ENCODE measurements at places on chromosomes 4 and X.

GRCh38 chr4:123662827-123663226 lies 266.2 kb downstream of the SPRY1 start:
- DNase-seq, result no peak

DNA sequence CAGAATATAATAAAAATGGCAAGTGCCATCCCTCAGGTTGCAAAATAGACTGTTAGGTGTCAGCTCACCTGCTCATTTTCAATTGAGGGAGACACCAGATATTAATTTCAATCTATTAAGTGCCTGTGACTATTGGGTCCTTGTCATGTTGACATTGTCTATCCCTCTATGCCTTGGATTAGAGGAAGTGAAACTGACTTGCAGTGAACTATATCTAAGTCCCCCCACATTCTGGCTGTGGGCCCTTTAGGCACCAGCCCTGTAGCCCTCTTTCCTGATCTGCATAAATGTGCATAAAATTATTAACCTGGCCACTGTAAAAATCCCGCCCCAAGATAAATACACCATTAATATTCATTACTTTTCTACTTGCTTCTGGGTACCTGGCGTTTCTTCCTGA lies 293.0 kb upstream of the CLNK start:
- no peak for DNase-seq

GRCh38 chrX:140917354-140918115 lies 84.9 kb upstream of the SPANXB1 start:
- DNase-seq, result no peak

- DNase-seq, result no peak
These were observed 12.9 kb upstream of the IL13RA1 start for GRCh38 chrX:118714521-118714920.

GRCh38 chr4:78749972-78750727 lies 26.0 kb upstream of the BMP2K start:
- no peak for DNase-seq

DNA sequence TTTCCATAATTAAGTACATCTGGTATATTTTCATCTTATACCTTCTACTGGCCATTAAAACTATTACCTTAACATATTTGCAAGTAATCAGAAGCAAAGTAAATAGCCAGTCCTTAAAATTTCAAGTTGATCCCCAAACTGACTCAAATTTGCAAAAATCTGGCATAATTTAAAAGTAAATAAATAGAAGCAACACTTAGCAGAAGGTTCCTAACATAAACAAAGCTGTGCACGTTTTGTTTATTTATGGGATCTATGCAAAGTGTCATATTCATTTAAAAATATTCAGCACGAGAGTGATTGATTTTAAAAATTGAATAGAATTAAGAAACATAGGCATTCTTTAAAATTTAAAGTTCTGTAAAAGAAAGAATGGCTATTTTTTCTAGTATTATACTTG lies 9.8 kb upstream of the CXXC4 start:
- no peak for DNase-seq

DNA sequence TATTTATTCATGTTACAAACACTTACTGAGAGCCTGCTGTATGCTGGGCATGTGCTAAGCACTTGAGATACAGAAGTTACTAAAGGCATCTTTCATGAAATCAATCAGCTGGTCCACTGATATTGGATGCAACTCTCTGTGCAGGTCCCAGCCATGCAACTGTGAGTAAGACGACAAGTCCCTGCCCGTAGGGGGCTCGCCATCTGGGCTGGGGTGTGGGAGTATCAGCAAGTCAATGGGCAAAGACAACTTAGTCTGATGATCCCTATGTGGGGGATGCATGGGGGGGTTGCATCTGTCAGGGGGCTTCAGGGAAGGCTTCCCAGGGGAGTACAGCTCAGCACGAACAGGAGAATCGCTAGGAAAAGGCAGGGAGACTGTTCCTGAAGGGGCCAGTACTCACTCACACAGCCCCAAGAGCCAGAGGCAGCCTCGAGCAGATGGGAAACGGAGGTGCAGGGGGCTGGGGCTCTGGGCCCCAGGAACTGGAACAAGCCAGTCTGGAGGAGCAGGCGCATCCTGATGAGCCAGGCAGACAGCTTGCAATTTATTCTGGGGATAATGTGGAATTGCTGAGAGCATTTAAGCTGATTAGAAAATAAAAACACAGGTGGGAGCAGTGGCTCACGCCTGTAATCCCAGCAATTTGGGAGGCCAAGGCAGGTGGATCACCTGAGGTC lies 40.2 kb downstream of the CRMP1 start:
- DNase-seq, result no peak

GRCh38 chrX:10051866-10052480 lies 84.8 kb downstream of the CLDN34 start:
- DNase-seq, result no peak

GRCh38 chr4:17033025-17033767 lies 134.8 kb upstream of the LDB2 start:
- DNase-seq, result no peak

DNA sequence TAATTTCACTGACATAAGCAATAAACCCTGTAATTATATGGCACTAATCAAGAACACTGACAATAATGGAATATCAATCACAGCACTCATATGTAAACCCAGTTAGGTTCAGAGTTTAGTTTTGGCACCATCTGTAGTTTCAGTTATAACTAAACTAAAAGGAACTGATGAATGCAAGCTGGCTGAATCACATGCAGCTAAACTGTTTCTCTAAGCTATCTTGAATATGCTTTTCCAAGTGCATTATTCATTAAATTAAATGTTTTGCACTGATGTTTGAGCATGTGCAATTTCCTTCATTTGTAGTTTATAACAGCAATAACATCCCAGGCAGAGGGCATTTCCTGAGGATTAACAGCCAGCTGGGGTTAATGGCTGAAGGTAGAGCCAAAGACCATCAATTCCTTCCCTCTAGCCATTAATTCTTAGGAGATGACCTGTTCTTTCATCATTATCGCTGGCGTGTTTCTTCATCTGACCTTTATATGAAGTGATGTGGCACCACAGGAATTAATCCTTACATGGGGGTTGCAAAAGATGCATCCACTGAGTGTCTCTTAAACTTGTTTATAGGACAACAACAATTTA lies 562.8 kb upstream of the IGFBP7 start:
- DNase-seq, result no peak

GRCh38 chrX:46693149-46693548 lies 65.8 kb downstream of the SLC9A7 start:
- DNase-seq, result no peak

DNA sequence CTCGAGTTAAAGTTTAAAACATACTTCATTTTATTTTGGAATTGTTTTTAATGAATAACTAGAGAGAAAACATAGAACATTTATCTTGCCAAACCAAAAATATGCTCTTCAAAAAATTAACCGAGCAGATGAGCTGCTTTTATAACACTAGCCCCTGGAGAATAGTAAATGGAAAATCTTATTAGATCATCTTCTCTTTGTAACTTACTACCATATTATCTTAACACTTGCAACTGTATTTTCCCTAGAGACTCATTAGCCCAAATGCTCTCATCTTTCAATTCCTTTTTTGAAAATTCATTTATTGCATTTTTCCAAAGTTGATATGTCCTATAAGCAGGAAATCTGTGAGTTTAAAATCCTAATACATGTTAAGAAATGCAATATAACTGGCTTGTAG lies 143.3 kb downstream of the CAMK2D start:
- DNase-seq, result no peak

- no peak for DNase-seq
These were observed 1344.3 kb upstream of the ADGRL3 start for GRCh38 chr4:59855630-59856352.

DNA sequence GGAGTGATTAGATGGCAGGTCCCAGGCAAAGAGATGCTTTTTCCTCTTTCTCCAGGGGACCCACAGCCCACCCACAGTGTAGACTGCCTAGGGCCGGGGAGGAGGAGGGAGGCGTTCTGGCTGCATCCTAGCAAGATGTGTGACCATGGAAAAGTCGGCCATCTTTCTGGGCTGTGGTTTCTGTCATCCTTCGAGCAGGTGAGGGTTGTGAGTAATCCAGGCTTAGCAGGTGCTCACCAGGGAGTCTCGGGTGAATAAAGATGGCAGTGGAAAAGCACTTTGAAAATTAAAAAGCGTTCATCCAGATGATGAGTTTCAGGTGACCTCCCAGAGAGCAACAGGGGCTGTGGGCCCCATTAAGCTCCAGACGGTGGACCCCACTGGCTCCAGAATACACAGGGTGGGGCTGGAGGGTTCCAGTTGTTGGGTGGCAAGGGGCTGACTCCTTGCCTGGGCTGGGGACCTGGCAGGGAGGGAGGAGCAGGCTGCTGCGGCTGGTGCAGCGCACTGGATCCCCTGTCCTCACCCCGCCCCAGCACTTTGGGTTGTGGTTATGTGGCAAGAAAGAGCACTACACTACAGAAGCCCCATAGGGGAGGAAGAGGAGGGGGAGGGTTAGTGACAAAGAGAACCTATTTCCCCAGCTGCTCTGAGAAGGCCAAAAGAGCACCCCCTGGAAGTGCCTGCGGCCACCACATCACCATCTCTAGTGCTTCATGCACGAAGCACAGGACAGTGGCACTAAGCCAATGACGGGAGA lies 23.7 kb downstream of the ELF4 start:
- no peak for DNase-seq

- no peak for DNase-seq
These were observed 5.0 kb downstream of the XPNPEP2 start for GRCh38 chrX:129743821-129744220.

- no peak for DNase-seq
These were observed 740.9 kb downstream of the ARAP2 start for GRCh38 chr4:35503435-35503834.

GRCh38 chr4:185774845-185775680 lies 36.9 kb downstream of the SORBS2 start:
- DNase-seq, result no peak

DNA sequence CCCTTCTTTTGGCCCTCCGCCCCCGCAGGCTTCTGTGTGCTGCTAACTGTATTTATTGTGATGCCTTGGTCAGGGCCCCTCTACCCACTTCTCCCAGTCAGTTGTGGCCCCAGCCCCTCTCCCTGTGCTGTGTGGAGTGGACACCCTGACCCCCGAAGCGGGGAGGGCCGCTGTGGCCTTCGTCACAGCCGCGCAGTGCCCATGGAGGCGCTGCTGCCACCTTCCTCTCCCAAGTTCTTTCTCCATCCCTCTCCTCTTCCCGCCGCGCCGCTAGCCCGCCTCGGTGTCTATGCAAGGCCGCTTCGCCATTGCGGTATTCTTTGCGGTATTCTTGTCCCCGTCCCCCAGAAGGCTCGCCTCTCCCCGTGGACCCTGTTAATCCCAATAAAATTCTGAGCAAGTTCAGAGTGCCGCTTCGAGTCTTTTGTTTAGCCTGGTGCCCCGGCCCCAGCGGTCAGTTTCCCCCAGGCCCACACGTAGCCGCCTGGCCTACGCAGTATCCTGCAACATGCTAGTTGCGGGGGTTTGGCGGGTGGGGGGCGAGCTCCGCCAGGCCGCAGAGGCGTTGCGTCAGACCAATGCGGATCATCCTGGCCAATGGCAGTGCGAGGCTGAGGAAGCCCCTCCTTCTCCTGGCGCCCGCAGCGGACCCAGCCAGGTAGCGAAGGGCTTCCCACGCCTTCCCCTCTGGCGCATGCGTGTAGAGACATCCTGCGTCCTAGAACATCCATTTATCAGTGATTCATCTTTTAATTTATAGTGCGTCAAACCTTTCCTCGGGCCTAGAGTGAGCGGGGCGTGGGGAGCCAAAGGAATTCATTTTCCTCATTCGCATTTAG lies 5.6 kb upstream of the KANTR start:
- DNase-seq, result no peak

GRCh38 chr4:986879-987623 lies at the start of gene IDUA:
Gene IDUA (plus strand): TSS chr4:987044. CDS start chr4:987085, 41 bp downstream.
- DNase-seq, result peak; percentile 73

DNA sequence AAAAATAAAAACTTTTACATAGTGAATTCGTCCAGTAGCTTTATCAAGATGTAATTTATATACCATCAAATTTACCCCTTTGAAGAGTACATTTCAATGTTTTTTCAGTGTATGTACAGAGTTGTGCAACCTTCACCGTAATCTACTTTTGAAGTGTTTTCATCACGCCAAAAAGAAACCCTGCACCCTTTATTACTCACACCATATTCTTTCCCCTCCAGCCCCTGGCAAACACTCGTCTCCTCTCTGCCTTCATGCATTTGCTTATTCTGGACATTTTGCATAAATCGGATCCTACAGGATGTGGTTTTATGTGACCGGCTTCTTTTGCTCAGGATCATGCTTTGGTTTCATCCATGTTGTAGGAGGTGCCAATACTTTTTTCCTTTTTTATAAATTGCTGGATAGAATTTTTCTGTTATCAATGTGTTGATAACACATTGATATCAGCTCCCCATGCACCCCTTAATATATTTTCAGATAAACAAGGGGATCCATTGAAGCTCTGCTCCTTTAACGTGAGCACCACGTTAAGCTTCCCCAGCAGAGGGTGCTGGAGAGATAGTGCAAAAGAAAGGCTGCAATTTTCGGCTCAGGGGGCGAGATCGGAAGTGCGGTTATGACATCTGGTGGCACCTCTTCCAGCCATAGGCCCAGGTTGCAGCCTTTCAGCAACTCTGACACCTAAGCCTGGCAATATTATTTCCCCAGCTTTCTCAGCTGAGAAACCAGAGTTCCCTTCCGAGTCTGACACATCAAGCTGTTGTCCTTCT lies 100.1 kb upstream of the VCX3B start:
- DNase-seq, result peak; percentile 0

GRCh38 chr4:76764251-76764650 lies 133.7 kb downstream of the SOWAHB start:
- no peak for DNase-seq

DNA sequence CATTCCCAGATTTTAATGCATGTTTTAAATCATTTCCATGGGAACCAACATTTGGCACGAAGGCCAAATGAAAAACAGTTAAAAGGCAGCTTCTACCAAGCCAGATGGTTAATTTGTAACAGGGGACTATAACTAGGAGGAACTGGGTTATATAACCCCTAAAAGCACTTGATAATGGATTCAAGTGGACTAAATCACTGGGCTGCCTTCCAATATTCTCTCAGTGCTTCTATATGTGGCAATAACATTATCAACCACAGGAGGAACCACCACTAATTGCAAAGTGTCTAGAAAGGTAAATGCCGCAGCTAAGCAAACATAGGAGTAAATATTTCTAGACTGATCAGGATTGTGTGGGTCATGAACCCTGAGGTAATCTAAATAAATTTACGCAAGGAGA lies 391.5 kb downstream of the UBE2NL start:
- DNase-seq, result no peak

GRCh38 chrX:30659421-30659820 lies 6.2 kb downstream of the GK start:
- DNase-seq, result peak; percentile 26

DNA sequence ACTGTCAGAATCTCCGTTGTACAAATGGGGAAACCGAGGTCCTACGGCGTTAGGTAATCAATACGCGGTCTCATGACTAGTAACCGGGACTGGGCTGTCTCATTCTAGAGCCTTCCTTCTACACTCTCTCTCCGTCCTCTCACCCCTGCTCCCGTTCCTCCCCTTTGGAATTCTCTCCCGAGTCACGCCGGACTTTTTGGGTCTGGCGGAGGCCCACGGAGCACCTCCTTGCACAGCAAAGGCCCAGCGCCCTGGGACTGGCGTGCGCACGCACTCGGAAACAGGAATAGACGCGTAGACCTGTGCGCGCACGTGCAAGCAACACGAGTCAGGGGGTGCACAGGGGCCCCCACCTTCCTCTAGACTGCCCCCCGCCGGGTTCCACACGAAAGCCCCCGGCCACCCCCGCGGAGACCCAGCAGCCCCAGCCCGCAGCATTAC lies 361 bp downstream of the QDPR start:
- DNase-seq, result peak; percentile 20

- DNase-seq, result no peak
These were observed 7.9 kb downstream of the GTPBP6 start for GRCh38 chrX:310621-311155.

- DNase-seq, result peak; percentile 30
These were observed 1321.1 kb downstream of the RAPGEF2 start for GRCh38 chr4:160423879-160424451.

- no peak for DNase-seq
These were observed 60.6 kb upstream of the FAT4 start for GRCh38 chr4:125254106-125254505.
